ENCODE measurements at places on chromosomes 4 and X.

DNA sequence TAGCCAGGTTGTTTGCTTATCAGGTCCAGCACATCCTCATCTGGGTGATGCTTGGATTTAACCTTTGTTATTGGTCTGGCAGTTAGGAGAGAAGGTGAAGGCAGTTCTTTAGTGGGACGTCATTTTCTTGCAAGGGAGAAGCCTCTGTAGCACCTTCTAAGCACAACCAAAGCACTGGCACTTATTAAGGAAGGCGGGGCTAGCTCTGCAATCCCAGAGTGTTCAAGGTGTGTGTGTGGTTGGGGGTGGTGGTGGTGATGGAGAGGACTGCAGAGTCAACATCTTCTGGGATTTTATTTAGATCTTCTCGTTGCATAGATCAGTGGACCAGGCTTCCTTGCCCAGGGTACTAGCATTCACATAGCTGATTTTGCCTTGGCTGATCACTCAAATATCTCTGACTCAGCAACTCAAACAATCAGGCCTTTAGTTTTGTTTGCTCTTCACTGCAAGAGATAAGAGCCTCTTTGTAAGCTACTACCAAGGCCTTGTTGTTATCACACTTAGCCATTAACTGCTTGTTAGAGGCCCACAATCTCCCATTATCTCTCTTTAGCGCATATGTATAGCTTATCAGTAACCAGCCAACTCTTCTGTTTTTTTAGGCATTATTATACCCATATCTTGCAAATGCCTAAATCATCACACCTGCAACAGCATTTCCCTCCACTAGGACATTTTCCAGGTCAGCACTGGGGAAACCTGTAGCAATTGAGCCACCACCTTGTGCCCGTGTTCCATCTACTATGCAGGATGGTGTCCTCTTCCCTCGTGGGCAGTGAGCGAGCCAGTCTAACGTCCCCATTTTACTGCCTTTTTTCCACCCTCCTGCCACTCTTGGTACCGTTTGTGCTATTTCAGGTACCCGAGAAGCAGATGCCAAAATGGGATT is 36.5 kb upstream of the LINC00632 start:
- no peak for DNase-seq

DNA sequence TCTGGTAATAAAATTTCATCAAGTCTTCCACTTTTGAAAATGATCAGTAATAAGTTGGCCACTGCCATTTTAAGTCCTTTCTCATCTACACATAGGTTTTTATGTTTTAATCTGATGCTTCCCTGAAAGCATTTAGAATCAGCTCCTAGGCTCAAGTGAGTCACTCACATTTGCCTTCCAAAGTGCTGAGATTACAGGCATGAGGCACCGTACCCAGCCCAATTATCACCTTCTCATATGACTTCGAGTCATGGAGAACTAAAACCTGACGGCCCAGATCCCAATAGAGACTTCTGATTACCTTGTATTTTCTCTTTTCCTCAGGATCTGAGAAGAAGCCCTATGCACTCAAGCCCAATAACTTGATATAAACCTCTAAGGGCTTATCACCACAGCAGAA is 140.8 kb downstream of the OPHN1 start:
- no peak for DNase-seq

DNA sequence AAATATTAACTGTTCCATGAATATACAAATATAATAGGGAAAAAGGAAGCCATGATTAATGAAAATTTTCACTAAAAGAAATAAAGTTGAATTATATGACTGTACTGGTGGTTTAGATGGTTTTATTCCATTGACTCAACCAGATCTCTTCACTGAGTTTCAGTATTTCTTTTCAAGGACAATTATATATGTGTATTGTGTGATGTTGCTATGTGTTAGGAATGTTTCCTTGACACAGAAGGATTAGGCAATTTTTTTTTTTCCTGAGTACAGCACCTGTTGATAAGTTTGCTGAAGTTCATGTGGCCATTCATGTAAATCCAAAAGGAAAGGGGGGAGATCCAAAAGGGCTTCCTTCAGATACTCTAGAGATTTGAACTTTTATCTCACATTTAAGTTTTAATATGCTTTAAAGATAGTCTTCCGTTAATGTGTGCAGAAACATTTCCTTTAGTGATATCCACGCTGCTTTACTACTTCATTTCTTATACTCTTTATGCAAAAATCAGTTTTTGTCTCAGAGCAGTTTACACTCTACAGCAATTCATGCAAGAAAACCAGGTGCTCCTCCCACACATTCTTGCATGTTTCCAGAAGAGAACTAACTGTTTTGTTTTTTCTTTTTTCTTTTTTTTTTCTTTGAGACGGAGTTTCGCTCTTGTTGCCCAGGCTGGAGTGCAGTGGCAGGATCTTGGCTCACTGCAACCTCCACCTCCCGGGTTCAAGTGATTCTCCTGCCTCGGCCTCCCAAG is 249.1 kb downstream of the RPA4 start:
- no peak for DNase-seq

- no peak for DNase-seq
These were observed 1.1 kb upstream of the SEPTIN6 start for GRCh38 chrX:119693996-119694451.

DNA sequence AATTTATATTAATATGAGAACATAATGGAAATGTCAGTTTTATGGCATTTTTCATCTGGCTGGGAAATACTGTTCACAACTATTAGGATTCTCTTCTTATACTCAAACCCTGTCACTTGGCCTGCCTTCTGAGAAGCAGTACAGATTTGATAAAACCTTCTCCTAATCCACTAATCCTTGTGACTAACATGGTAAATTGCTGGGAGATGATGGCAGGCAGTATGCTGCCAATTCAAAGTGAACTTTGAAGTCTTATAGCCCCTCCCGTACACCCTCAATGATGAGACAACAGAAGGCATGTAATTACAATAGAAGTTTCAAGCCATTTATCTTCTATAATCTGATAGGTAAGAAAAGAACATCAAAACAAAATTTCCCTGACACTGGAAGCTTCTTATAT is 36.9 kb downstream of the PAQR3 start:
- no peak for DNase-seq

DNA sequence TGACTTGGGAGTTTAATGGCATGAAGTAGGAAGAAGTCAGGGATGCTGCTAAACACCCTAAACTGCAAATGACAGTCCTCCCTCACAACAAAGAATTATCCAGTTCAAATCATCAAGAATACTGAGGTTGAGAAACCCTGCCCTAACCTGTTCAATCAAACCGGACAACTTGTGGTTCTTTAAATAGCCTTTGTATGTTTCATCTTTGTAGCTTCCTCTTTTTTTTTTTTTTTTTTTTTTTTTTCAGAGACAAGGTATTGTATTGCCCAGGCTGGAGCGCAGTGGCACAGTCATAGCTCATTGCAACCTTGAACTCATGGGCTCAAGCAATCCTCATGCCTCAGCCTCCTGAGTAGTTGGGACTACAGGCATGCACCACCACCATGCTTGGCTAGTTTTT is 52.5 kb upstream of the TTC29 start:
- no peak for DNase-seq

DNA sequence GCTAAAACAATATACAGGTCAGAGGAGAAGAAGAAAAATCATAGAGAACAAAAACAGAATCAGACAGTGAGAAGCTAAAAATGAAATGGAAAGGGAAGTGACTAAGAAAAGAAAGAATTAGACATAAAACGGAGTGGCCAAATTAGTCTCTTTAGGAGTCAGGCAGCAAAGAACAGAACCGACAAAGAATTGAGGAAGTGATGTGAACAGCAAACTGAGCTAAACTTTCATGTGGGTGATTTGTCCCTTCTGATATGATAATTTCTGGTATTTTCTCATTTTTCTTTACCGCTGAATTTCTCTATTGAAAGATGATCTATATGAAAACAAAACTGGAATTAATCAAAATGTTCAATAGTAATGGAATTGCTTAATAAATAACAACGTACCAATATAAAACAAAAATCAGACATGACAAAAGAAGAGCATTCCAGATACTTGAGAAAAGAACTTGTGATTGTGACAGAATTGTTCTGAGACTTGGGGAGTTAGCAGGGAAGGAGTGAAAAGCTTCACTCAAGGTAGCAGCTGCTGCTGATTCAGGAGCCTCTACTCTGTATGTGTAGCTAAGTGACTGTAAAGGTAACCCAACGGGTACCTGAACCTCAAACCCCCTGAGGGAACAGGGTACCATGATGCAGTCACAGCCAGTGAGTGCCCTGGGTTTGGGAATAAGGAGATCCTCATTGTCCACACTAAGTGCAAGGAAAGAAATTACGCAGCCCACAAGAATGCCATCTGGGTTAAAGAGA is 8.8 kb downstream of the TAPT1 start:
- DNase-seq = no peak

Data from GM03348 (cell line).